Right renal pelvis (tissue), 4 donors: ENCODE measurements at places on chromosomes 5 and 9. TPM values are rescaled to one million over a fixed set of nuclear protein-coding genes. Genes with fewer than 3 reads are reported as not detected.
A peak's percentile ranks its signal among the peaks of the same experiment; 100 is the strongest.

SLC36A2 gene
- 8.8 TPM for polyA plus RNA-seq

KIF20A gene
- 35.1 TPM for polyA plus RNA-seq

SLC46A2 gene
- polyA plus RNA-seq: 0.40 TPM

SGCD gene
- polyA plus RNA-seq: 6.4 TPM

PMPCA gene
- polyA plus RNA-seq: 56.5 TPM

DNAH5 gene
- polyA plus RNA-seq: 2.5 TPM

PCDHGB3 gene
- polyA plus RNA-seq: 2.3 TPM

FOXD4L6 gene
- polyA plus RNA-seq: not detected

CER1 gene
- 1.1 TPM for polyA plus RNA-seq

MFAP3 gene
- polyA plus RNA-seq: 47.8 TPM

DNA sequence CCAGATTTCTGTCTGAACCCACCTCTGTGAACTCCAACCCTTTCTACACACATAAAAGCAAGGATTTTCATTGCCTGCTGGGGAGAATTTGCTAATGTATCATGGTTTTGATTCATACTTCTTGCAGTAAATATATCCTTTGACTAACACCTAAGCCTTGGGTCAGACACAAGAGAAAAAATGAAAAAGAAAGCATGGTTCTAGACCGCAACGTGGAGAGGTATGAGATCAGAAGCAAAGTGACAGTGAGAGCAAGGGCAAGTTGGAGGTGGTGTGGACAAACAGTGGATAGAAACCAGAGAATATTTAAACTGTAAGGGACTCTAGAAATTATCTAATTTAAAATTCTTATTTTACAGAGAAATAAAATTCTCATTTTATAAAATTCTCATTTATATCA lies 212.9 kb upstream of the SEMA6A start:
- no peak for DNase-seq

GRCh38 chr9:25481372-25481771 lies 196.9 kb downstream of the TUSC1 start:
- no peak for DNase-seq

- DNase-seq: no peak
Measured at GRCh38 chr9:21995666-21996398, 1.2 kb downstream of the CDKN2B-AS1 start.

GRCh38 chr5:40796487-40796889 lies 1.7 kb downstream of the PRKAA1 start:
- no peak for DNase-seq

GRCh38 chr5:107698286-107698685 lies 27.5 kb upstream of the EFNA5 start:
- DNase-seq: no peak

- DNase-seq: no peak
Measured at GRCh38 chr5:50365426-50366251, 75.4 kb downstream of the EMB start.

DNA sequence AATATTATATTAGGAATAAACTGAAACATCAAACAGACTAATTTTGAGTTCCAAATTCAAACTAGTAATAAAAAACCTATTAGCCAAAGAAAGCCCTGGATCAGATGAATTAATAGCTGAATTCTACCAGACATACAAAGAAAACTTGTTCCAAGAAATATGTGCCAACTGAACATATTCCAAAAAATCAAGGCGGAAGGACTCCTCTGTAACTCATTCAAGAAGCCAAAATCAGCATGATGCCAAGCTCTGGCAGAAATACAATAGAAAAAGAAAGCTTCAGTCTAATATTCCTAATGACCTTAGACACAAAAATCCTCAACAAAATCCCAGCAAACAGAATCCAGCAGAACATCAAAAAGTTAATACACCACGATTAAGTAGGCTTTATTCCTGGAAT lies 619.1 kb upstream of the COX7C start:
- no peak for DNase-seq

GRCh38 chr9:91320299-91320698 lies 41.4 kb downstream of the AUH start:
- DNase-seq: no peak

GRCh38 chr9:87212605-87213021 lies 265.3 kb upstream of the GAS1 start:
- DNase-seq: no peak

DNA sequence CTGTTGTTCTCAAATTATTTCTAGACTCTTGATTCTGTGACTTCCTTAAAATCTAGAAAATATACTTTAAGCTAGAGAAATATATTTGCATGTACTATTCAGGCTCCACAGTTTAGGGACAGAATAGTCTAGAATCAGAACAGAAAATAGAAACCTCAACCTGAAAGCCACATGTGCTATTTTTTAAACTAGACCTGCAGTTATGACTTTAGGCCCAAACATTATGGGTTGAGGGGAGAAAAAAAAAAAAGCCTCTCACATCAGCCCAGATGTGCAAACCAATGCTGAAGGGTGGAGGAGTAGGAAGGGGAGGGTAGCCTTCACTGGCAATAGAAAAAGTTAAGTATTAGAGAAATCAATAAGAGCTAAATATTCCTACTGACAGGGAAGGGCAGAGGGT lies 35.7 kb downstream of the ELL2 start:
- DNase-seq: no peak

- DNase-seq: no peak
Measured at GRCh38 chr9:33244137-33244784, 4.3 kb downstream of the SPINK4 start.

DNA sequence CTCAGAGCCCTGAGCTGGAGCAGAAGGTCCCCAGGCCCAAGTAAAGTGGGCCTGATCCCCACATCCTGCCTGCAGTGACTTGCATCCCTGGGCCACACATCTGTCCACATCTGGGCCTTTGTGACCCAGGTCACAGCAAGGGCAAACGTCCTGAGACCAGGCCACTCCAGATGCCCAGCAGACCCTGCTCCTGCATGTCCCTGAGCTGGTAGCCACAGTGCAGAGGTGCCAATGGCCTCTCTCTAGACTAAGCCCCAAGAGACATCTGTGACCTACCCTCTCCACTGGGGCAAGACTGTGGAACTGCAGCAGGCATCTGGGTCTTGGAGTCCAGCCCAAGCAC lies 2.5 kb downstream of the FLT4 start:
- DNase-seq: no peak

DNA sequence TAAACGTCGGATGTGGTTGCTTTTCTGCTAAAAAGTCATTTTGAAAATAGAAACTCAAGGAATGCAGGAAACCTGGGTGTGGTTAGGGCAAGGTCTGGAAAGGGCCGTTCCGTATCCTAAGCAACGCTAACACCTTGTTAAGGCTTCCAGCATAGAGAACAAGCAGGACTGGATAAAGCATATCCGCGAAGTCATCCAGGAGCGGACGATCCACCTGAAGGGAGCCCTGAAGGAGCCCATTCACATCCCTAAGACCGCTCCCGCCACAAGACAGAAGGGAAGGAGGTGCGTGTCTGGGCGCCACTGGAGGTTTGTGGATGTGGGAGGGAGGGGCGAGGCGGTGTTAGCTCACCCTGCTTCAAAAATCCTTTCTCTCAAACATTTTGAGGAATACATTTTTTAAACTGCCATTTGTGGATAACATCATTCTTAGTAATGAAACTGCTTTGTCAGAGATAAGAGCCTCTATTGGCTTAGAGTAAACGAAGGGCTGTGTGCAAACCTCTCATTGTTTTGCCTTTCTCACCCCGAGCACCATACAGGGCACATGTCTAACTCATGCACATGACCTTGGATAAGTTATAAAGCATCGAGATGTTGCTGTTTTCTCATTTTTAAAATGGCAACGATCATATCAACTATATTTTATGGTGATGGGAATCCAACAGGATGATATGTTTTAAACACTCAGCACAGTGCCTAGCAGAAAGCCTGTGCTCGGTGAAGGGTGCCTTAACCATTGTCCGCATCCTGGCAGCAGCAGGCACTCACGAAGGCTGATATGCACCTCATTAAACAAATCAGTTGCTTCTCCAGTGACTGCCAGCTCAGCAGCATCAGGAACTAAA lies 175.7 kb upstream of the OTULINL start:
- no peak for DNase-seq

DNA sequence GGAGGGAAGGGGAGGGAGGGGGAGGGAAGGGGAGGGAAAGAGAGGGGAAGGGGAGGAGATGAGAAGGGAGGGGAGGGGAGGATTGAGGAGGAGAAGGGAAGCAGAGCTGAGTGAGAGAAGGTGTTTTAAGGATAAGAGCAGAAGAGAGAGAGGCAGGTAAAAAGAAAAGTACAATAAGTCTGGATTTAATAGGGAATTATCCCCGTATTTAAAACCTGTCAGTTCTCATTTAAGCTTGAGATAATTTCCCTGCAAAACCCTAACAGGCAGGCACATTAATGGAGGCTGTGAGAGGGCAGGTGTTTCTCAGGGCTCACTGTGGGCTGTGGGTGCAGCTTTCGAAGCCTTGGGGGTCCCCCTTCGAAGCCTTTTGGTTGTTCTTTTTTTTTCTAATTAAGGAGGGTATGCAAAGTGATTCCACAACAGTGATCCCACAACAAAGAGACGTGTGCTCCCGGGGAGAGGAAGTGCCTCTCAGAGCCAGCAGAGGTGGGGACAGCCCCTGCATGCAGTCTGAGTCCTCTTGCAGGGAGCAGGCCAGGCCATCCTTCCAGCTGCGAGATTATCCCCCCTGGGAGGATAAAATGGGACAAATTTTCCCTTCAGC lies 317.9 kb upstream of the IRX1 start:
- DNase-seq: no peak

- DNase-seq: no peak
Measured at GRCh38 chr9:27377147-27377807, 80.3 kb upstream of the EQTN start.

DNA sequence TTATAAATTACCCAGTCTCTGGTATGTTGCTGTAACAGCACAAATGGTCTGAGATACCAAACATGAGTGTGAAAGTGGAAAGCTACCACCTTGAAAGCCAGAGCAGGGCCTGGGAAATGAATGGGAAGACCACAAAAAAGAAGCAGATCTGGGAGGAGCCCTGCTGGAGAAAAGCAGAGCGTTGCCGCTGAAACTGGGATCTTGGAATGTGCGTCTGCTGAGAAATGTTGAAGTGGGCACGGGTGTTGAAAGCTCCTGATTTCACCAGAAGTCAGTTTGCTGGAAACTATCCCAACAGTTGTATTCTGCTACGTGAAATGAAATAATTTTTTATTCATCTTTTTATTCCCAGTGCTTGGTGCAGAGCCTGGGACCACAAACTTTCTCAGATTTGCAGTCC lies 40.0 kb downstream of the NUDT12 start:
- no peak for DNase-seq

GRCh38 chr5:136066661-136067271 lies 38.0 kb downstream of the TGFBI start:
- no peak for DNase-seq

DNA sequence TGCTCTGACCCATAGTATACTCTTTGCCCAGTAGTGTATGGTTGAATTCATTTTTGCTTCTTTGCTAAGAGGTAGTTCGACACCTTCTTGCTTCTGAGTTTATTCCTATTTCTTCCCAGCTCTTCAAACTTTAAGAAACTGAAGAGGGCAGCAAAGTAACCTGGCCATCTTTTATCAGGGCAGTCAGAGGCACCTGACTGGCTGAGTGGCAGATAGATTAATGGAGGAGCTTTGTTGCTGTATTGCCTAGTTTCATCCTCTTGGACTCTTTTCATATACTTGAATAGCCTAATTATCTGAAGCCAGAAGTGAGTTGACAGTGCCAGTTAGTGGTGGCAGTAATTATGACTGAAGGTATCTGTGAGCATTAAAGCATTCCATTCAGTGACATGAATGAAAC lies 82.5 kb downstream of the UHRF2 start:
- DNase-seq: no peak

GRCh38 chr9:115008536-115009270 lies 78.3 kb upstream of the TNFSF8 start:
- DNase-seq: no peak

GRCh38 chr5:94174748-94175411 lies 433.5 kb upstream of the POU5F2 start:
- no peak for DNase-seq

- DNase-seq: no peak
Measured at GRCh38 chr5:54108136-54108535, 202.2 kb downstream of the ARL15 start.

- no peak for DNase-seq
Measured at GRCh38 chr5:79560771-79561524, 47.0 kb upstream of the HOMER1 start.

GRCh38 chr5:95809414-95809960 lies 13.0 kb downstream of the GLRX start:
- no peak for DNase-seq

DNA sequence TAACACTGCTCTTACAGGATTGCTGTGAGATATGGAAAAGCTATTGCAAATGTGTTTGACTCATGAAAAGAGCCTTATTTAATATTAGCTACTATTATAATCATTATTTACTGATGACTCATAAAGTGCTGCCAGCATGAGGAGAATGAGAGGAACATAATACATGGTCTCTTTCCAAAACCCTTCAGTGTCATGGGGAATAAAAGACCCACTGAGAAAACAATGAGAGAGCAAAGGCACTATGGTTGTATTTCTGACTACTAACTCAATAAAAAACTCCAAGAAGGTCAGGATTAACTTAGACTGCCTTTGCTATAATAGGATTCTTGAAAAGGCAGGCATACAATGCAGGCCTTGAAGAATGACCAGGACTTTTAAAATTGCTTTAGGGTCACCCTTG lies 633.5 kb downstream of the DTWD2 start:
- no peak for DNase-seq

GRCh38 chr9:73683862-73684591 lies 532.4 kb downstream of the ANXA1 start:
- no peak for DNase-seq

DNA sequence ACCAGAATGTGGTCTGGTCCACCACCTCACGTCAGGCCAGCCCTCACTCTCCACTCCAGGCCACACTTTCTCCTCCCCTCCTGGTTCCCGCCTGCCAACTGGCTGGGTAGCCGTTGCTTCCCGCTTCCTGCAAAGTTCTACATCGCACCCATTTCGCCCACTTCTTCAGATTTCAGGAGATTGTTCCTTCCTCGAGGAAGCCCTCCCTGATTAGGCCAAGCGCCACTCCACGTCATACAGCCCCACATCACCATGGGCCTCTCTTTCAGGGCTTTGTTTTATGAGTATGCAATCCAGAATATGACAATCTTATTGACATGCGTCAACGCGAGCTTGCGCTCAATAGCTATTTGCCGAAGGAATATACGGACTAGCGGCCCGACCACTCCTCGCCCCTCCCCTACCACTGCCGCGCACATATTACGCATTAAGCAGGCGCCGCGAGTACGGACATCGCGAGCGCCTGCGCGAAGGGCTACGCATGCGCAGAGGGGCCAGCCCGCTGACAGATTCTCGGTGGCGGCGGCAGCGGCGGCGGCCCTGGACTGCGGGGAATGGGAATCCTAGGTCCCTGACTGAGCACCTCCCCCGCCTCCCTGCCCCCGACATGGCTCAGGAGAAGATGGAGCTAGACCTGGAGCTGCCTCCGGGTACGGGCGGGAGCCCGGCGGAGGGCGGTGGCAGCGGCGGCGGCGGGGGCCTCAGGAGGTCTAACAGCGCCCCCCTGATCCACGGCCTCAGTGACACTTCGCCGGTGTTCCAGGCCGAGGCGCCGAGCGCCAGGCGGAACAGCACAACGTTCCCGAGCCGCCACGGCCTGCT lies 74.7 kb downstream of the PIP5K1B start:
- peak; percentile 89 for DNase-seq

DNA sequence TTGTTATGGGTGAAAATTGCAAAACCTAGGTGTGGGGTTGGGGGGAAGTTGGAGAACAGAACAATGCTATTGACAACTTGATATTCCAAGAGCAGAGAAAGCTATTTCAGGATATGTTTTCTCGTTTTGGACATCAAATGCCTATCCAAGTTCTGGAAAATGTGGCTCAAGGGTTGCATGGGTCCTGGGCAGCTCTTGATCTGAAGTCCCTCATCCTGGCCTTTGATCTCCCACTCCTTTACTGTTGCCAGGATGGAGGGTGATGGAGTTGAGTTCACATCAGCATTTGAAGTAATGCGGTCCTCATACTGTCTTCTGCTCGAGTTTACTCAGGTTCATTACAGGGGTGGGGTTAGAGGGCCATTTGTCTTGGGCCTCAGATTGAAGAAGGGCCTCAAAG lies 76.9 kb upstream of the RPS23 start:
- no peak for DNase-seq
